ENCODE measurements at places on chromosomes 3 and 15.

GRCh38 chr3:78951342-78951945 is 816.4 kb downstream of the ROBO1 start:
- peak; percentile 61 for DNase-seq

DNA sequence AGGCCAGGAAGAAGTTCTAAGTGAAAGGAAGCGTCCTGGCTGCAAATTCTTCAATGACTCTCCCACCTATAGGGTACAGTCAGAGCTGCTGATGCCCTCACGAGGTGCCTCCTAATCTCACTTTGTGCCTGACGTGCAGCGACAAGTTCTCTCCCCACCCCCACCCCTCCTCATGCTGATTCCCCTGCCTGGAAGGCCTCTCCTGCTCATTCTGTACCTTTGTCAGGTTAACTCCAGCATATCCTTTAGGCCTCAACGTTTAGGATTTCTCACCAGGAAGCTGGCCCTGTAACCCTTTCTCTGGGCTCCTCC is 25.0 kb downstream of the SLC12A8 start:
- no peak for DNase-seq

DNA sequence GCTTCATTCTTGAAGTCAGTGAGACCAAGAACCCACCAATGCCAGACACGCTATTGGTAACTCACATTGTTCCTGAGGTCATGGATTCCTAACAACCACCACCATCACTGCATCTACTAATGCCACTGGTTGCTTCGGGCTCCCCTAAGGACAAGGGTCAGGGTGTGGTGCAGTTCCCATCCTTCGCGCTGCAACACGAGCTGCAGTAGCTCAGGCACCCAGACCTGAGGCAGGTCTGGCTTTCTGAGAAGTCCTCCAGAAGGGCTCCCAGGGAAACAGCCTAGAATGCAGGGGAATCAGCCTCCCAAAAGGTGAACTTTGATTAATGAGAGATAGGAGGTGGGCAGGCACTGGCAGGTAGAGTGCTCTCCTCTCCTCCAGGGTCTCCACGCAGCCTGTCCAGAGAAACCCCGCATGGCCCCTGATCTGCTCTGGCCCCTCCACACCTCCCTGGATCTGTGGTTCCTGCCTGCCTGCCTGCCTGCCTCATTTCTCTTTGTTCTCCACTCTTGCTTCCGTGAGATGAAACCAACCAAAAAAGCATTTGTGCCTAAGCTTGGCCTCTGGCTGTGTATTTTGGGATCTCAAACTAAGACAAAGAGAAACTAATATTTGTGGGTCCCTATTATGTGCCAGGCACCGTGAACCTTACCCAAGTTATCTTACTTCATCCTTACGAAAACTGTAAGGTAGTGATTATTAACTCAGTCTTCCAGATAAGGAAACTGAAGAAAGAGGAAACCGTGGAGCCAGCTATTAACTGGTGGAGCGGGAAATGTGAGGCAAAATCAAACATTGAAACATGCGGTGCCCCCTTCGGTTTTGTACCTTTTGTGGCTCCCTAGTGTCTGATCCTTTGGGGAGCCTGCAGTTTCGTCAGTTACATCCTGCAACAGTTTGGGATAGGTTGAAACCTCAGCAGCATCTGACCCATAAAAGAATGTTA is 43.9 kb upstream of the USP3 start:
- no peak for DNase-seq

DNA sequence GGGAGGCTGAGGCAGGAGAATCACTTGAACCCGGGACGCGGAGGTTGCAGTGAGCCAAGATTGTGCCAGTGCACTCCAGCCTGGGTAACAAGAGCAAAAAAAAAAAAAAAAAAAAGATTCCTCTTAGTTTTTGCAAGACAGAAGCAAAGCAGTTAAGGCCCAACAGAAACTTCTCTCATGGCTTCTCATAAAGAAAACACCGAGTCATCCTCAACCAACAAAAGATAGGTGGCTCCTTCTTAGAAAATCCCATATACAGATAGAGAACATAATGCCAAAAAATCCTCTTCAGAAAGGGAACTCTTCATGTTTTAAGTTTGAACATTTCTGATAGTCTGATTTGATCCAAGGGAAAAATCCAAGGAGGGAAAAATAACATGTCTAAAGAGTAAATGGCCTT is 12.5 kb upstream of the SKIL start:
- DNase-seq, result no peak

- no peak for DNase-seq
Measured at GRCh38 chr3:42019144-42019952, 57.4 kb upstream of the ULK4 start.

DNA sequence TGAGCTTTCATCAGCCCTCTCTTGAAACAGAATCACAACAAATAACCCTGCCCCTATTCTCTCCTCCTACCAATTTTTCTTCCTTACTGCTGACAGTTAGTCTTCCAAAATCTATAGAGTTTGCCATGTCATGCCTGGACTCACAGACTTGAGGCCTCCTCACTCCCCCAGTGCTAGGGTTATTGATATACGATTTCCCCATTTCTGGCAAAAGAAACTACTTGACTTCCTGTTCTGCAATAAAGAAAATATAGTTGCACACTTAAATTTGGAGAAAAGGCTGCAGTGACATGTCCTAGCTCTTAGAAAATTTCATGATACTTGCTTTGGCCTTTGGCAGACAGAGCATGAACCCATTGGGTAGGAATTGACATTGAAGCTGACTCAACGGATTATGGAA is 75.9 kb downstream of the CYP19A1 start:
- DNase-seq, result no peak

GRCh38 chr3:71564361-71564760 is 19.2 kb downstream of the FOXP1 start:
- DNase-seq, result no peak

GRCh38 chr15:68868296-68868695 is 47.6 kb upstream of the ANP32A start:
- no peak for DNase-seq
